ENCODE measurements at places on chromosomes 3 and 15.
A peak's percentile ranks its signal among the peaks of the same experiment; 100 is the strongest.

GRCh38 chr3:41405466-41405865 is 206.2 kb downstream of the CTNNB1 start:
- DNase-seq: no peak

DNA sequence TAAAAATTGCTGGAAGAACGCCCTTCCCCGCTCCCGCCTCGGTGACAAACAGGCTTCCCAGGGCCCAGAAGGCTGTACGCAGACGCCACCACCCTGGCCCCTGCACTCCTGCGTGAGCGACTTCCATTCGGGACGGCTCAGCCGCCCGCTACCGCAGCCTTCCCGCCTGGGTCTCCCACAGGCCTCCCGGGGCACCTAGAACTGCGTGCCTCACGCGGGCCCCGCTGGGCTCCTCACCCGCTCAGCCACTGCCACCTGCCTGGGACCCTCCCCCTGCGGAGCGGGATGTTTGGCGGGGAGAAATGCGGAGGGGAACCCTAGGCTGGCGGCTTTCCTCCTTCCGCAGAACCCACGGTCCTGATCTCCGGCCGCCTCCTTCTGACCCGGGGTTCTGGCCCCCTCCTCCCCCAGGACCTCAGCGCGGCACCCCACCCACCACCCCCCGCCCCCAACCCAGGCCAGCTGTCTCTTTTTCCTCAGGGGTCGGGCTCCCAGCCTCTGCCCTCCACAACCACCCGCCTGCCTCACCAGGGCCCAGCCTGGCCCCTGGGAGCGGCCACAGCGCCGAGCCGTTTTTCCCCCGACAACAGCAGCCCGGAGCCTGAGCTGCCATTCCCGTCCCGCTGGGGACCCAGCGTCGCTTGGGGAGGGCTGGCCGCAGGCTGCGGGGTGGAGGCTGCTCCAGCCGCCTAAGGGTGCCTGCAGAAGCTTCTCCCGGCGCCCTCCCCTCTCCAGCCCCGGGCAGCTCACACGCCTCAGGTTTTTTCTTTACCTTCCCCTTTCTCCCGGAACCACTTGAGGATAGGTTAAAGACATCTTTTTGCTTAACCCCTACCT is 27.6 kb upstream of the RAB7A start:
- DNase-seq: no peak

DNA sequence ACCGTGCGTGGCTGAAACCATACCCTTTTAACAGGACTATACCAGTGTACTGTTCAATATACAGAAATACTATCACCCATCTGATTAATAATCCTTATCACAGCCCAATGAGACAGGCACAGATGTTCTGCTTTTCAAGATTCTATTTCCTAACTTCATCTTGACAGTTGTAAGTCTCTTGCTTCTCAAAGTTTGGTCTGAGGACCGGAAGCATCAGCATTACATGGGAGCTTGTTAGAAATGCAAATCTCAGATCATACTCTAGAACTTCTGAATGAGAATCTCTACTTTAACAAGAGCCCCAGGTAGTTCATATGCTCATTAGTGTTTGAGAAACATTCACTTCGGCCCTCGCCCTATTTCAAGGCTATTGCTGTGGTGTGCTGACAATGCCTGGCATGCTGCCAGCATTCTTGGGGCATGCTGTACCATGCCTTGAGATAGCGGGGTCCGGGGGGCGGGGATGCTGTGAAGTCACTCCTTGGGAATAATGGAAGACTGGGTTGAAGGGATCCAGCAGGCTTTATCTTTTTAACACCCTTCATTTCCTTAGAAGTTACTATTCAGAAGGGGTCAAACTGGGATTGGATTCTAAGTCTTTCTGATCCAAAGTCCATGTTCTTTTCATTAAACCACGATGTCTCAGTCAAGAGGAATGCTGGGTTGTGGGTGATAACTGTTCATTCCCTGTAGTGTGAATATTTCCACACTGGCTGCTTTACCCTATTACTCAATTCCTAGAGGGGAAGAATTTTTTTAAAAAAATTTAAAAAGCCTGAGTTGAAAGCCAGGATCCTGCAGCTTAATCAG is 194.7 kb downstream of the LPP start:
- no peak for DNase-seq

DNA sequence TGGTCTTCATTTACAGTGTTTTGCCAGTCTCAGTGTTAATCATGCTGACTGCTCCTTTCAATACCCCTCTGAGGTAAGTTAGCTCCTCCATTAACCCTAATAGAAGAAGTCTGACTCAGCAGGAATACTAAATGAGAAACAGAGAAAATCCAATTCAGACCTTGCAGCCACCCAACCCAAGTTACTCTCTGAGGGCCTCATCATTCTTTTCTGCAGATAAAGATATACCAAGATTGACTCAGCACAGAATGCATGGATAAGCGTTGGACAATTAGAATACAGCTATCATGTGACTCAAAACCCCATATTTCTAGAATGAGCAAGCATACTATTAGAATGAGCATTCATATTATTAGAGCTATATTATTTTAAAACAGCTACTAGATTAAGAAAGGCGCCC is 389.1 kb upstream of the SGO1 start:
- no peak for DNase-seq

DNA sequence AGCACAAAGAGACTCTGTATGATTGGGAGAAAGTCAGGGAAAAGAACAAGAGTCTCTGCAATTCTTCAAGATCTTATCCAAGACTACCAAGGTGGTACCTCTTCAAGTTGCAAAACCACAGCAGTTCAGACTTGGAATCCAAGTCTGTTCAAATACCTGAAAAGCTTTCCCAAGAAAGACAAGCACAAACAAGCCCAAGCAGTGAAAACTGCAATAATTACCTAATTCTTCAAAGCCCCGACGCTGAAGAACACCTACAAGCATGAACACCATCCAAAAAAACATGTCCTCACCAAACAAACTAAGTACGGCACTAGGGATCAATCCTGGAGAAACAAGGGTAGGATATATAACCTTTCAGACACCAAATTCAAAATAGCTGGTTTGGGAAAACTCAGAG is 299.3 kb upstream of the ALCAM start:
- no peak for DNase-seq

- no peak for DNase-seq
These were observed 27.9 kb downstream of the ALDH1L1 start for GRCh38 chr3:126152458-126152857.

DNA sequence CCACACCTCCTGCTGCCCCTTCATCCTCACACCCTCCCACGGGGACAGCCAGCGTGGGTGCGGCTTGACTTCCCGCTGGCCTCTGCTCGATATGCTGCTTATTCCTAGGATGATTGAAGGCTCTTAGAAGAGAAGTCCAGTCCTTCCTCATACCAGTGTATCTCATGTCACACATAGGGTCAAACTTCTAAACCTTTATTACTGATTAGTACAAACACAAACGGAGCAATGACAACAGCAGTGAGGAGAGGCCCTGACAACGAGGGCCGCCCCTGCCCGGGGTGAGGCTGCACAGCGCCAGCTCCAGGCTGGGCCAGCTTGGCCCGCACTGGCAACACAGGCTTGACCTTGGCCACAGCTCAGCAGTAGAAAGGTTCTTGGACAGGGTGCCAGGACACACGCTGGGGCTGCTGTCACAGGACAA is 3.7 kb downstream of the CIB1 start:
- DNase-seq: no peak

- no peak for DNase-seq
These were observed 20.2 kb downstream of the GBE1 start for GRCh38 chr3:81741216-81741615.

DNA sequence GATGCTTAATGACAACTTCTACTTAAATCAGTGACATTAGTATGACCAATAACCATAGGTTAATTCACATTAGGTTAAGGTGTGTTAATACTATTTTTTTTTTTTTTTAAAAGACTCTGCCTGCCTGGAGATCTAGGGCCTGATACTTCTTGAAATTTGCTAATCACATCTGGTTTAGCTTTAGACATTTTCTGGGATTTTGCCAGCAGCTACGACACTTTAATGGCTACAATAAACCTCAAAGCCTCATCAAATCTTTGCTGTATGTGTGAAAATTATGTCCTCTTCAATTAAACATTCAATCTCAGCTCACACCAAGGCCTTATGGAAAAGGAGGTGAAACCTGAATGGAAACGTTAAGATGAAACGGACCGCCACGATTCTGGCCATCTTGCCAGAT is 167.9 kb downstream of the GREM1 start:
- DNase-seq: no peak

DNA sequence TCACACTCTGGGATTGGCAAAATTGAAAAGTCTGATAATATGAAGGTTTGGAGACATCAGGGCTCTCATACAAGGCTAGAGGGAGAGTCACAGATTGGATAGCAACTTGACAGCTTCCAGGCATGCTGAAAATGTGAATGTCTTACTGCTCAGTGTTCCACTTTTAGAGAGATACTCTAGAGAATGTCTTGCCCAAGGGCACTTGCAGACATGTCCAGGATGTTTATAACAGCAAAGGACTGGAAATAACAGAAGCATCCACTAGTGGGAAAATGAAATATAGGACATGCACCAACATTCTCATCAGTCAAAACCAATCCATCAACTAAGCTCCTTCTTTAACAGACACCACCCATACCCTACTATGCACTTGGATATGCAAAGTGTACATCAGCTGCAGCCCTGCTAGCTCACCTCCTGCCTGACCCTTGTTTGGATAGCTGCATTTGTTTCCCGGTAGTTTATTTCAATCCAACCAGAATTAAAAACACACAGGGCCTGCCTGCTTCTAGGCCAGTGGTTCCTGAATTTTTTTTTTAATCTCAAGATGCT is 101.6 kb upstream of the ARHGEF3 start:
- no peak for DNase-seq

DNA sequence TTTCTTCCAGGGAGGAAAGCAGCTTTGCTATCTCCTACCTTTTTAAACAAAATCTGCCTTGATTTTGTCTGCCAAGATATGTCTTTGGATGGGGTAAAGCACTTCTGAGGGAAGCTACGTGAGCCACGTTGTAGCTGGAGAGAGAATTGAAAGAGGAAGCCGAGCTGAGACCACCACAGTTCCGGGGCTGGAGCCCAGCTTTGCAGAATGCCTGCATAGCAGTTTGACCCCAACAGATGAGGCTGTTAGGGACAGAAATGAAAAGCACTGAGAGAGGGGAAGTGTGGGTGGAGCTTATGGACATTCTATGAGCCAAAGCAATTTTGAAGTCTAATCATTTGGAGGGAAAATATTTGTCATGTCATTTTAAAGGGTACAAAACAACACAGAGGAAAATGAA is 45.4 kb downstream of the LIPC start:
- DNase-seq: no peak

- DNase-seq: no peak
These were observed 462.2 kb downstream of the NSUN3 start for GRCh38 chr3:94525043-94525442.

DNA sequence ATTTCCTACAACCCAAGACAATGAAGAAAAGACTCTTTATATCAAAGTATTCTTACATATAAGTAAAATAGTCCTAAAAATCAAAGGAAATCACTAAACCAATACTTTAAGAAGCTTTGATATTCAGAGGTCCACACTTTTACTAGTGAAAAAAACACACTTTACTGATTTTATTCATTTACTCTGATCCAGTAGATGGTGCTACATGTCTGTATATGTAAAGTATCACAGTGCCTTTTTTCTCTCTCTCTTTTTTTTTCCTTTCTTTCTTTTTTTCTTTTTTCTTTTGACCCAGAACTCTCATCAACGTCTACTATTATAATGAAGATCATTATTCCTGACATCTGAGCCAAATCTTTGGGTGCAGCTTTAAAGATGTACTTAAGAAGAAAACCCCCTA is 10.8 kb upstream of the CCDC39 start:
- DNase-seq: no peak

DNA sequence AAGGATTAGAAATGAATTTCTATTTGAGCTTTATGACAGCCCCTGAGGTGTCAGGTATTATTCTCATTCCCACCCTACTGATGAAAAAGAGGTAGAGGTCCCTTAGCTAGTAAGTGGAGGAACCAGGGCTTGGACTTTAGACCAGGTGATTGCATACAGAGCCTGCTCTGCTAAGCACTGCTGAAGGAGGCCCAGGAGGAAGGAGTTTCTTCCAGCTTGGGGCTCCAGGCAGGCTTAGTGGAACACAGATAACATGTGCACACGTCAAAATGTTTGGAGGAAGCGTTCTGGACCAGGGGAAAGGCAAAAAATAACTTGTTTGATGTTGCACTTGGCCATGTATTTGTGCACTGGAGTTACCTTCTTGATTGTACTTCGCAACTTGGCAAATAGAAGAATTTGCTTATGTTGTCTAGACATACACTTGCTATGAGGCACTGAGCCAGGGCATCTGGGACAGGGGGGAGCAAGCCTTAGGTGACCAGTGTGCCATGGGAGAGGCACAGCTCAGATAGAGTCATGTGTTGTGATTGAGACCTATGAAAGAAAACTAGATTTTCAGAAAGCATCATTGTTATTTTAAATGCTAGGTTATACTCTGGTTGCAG is 22.4 kb downstream of the IFT122 start:
- no peak for DNase-seq

DNA sequence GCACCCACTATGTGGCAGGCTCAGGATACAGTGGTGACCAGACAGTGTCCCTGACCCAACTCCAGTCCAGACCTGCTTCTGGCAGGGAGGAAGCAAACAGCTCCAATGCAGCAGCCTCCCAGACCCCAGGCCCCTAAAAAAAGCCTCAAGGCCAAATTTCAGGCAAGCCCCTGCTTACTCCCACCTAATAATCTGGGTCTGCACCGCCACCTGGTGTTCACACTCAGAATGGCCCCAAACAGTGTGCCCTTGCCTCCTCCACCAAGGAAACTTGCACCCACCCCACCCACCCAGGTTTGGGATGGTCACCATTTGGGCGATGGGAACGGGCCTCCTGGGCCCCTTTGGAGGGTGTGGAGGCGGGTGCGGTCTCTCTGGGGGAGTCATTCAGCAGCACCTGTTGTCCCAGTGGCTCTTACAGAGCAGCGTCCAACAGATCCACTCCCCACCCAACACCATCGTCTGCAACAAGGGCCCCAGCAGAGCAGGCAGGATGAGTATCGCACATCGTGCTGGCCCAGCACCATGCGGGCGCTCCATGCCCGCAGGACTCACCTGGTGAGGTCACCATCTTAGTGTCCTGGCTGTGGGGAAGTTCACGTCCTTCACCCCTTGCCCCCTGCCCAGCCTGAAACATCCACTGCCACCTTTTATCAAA is 17.3 kb downstream of the C3orf18 start:
- peak; percentile 46 for DNase-seq

DNA sequence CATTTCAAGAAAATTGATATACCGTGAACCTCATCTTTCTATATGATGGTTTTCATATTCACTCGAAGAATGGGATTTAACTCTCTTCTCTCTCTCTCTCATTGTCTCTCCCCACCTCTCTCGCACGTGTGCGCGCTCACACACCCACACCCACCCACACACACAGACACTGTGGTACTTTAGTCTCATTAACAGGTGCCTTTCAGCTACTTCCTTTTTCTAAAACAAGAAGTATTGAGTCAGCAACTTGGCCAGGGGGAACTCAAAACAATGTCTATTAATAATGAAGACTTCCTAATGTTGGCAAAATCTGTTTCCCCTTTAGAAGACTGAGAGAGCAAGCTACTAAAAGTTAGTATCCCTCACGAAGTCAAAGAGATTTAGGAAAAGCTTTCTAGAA is 150.7 kb downstream of the TMCO5A start:
- DNase-seq: no peak
